ENCODE measurements at places on chromosomes 1 and 21.

DNA sequence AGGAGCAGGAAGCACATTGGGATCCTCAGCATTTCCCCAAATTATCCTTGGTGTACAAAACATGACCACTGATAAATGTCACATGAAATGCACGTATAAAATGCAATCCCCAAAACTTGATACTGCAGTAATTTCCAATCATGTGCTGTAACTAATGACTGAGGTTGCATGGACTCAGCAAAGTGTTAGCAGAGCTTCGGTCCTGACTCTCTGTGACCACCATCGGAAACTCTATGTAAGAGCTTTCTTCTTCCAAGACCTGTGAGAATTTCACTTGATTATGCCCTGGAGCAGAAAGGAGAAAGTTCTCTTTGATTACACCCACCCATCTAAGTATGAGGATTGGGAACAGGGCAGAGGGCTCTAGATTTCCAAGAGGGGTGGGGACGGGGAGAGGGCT is 908 bp downstream of the CD53 start:
- DNase-seq: no peak

DNA sequence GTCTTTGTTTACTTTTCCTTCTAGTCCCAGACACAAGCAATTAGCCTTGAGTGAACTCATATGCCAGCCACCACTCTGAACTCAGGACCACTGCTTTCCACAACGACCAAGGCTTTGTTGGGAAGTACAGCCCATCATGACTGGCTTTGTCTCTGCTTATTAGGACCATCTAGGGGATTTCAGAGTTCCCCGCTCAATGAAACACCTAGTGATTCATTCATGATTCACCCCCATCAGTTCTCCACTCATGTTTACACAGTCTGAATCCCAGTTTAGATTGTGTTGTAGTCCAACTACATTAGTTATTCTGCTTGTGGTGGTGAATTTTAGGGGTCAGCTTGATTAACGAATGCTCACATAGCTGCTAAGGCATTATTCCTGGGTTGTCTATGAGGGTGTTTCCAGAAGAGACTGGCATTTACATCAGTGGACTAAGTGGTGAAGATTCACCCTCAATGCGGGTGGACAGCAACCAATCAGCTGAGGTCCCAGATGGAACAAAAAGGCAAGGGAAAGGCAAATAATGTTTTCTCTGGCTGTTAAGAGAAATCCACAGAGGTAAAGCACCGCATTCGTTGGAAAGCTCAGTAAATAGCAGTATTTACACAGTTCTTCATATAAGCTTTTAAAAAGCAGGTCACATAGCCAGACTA is 122.7 kb downstream of the RGS21 start:
- no peak for DNase-seq

- DNase-seq: no peak
These were observed 98.4 kb upstream of the LYPLAL1 start for GRCh38 chr1:219075121-219075879.

DNA sequence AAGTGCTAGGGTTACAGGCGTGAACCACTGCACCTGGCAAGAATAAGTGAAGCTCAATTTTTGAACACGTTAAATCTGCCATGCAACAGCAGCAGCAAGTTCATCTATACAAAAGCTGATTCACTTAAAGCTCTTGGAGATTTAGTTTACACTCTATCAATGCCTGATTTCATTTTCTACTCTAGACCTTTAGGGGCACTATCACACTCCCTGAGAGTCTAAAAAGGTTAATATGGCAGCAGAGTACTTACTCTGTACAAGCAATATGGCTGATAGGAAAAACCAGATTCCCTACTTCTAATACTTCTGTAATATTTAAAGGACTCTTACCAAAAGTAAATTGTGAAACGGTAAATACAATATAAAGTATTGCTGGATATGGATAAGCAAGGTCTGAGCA is 4.8 kb downstream of the RBM34 start:
- no peak for DNase-seq

DNA sequence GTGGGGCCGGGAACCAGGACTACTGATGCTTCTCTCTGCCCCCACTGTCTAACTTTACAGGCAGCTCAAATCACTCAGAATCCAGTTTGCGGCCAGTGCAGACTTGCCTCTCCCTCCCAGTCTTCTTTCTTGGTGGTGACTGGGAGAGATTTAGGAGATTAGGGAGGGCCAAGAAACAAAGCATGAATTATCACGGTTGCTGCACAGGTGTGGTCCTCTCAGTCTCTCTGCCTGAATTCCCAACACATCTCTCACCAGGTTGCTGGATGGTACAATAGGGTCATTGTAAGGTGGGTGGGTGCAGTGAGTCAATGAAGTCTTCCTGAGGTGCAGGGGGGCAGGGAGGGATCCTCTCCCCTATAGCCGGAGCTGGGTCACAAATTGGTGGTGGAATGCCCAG is 12.6 kb downstream of the S100A11 start:
- no peak for DNase-seq

GRCh38 chr1:208534979-208535378 is 290.8 kb upstream of the PLXNA2 start:
- no peak for DNase-seq

GRCh38 chr1:911875-912739 is 11.6 kb upstream of the SAMD11 start:
- no peak for DNase-seq

DNA sequence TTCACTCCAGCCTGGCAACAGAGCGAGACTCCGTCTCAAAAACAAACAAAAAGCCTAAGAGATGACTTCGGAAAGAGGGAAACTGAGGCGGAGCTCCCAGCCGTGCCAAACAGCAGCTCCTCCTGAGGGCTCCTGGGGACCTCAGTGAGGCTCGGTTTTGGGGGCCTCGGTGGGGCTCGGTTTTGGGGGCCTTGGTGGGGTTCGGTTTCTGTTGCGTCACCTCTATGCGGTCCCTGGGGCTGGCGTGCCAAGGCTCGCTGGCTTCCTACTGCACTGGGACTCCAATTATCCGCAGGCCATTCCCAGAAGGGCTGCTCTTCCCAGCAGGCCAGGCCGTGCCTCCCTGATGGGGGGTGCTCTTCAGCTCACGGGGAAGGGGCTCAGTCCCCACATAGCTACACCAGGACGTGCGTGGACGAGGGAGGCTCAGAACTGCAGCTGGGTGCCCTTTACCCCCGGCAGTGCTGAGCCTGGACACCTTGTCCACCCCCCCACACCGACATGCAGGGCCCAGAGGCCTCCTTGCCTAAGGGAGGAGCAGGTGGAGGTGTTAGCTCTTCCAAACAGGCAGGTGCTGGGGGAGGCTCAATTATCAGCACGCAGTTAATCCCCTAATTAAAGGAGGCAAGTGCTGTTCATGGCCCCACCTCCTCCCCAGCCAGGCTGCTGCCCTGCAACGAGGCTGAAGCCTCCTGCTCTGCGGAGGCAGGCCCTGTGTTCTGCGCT is 5.1 kb upstream of the C1orf159 start:
- DNase-seq: no peak

GRCh38 chr1:110212169-110213142 is 2.3 kb downstream of the KCNC4 start:
- DNase-seq: no peak

GRCh38 chr1:43973981-43974442 is 748 bp upstream of the ATP6V0B start:
- DNase-seq: no peak

GRCh38 chr1:100037656-100037926 is 67.8 kb downstream of the SLC35A3 start:
- no peak for DNase-seq

DNA sequence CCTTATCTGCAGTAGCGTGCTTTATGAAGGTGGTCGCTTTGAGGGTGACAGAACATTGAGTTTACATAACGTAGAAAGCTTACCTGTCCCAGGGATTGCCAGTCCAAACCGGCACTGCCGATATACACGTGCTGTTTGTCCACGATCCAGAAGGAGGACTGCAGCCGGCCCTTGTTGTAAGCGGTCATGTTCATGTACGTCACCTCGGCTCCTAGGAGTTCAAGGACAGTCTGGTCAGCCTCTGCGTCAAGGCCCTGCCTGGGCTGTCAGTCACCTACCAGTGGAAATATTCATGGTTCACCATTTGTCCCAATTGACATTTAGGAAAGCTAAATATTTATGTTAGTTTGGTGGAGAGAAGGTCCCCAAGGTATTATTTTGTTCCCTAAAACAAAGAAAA is 221.0 kb upstream of the MAP1LC3C start:
- DNase-seq: no peak

DNA sequence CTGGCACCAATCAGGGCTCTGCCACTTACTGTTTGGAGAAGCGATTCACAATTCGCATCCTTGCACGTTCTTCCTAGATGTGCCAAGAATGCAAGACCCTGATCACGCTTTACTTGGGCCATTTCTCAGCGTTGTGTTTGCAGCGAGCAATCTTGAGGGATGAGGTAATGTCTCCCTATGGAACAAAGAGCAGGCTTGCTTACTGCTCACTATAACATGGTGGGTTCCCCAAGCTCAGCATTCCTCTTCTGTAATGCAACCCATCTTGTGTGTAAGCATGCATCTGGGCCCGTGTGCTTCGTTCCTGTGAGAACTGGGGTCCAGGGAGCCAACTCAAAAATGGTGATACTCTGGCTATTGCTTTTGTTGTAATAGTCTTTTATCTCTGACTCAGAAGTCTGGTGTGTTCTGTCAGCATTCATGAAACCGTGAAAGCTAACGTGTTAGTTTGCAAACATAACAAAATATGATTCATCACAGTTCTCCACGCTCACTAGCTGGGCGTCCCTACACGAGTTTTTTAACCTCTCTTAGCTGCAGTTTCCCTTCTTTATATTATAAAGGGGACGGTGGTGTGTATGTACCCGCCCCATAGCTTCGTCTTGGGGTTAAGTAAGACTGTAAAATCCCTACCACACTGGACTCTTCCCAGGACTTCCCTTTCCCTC is 33.3 kb downstream of the DNTTIP2 start:
- no peak for DNase-seq

- DNase-seq: no peak
These were observed 21.4 kb upstream of the TGFB2 start for GRCh38 chr1:218323568-218324225.

DNA sequence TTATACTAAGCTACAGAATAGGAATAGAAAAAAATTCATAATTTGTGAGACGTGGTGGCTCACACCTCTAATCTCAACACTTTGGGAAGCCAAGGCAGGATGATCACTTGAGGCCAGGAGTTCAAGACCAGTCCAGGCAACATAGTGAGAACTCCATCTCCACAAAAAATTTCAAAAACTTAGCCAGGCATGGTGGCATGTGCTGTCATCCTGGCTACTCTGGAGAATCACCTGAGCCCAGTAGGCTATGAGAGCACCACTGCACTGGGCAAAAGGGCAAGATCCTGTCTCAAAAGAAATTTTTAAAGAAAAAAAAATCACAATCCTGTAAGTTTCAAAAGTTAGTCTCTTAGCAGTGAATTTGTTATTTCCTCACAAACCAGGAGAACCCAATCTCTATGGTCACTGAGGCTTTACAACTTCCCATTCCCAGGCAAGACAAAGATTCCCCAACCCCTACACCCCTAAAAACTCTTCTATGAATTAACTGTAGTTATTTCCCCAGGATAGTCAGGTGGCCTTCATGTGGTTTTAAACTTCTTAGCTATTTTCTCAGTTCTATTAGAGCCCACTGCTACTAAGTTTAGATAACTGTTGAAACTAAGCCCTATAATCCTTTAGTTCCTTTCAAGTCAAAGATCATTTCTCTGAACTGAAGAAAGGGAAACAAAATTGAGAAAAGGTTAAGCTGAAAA is 74.5 kb downstream of the FOXJ3 start:
- no peak for DNase-seq

DNA sequence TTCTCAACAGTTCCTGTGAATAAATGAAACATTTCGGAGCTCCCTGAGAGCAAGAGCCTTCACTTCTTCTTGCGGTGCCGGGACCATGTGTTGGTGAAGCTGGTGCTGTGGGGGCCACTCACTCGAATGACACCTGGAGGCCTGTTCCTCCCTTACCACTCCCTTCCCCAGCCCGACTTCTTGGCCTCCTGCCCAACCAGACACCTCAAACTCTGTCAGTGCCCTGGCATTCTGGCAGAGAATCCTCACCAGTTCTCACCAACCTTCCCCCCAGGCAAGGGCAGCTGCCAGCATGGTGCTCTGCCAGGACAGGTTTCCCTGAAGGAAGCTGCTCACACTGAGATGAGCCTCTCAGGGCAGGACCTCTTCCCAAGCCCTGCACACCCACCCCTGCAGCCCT is 68.3 kb downstream of the MPZL1 start:
- no peak for DNase-seq

- no peak for DNase-seq
These were observed 827 bp downstream of the FMN2 start for GRCh38 chr1:240092301-240093119.

- no peak for DNase-seq
These were observed 8.3 kb downstream of the TGFBR3 start for GRCh38 chr1:91877574-91878208.

DNA sequence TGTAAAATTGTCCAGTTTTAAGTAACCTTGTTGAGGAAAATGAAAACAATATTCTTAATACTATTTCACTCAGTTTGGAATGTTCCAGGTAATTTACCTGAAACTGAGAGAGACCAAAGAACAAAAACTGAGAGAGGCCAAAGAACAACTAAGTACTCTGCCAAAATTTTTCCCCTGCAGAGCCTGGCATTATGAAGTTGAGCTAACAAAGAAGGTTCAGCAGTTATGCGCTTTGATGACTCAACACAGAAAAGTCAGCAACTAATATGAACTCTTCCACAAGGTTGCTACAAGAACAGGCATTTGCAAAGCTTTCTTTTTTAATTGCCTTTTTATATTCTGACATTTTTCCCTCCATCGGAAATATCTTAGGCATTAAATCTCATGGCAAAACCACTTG is 270.9 kb downstream of the CHRM3 start:
- no peak for DNase-seq

DNA sequence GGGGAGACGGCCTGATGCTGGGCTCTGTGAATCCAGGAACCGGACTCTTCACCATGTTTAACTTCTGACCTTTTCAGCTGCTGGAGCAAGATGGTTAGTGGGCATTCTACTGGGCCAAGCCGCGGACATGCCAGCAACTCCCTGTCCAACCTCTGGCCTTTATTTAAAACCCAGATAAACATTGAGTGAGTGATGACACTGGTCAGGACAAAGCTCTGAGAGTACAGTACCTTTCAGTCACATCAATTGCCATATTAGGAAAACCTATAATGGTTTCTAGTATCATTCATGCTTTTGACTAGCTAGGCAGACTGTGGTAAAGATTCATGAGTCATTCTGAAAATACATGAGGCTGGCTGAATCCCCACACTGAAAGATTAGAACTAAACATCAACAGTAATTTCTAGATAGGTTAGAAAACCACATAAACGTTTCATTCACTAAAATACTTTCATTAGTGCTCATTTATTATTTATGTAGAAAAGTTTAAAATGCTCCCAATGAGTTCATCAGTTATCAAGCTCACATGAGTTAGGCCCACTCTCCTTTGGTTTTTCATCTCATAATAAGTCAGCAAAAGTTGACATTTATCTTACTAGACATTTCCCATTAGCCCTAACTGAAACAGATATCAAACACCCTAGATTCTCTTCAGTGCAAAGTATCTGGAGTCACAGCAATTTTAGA is 7.1 kb upstream of the ACTA1 start:
- no peak for DNase-seq

- no peak for DNase-seq
These were observed 103.4 kb downstream of the WDR4 start for GRCh38 chr21:42775891-42776290.
